ENCODE measurements at places on chromosomes 11 and 22.

- H3K4me3 ChIP-seq: no peak overlapping the region
- no peaks in the 10 kb centered on the region for H3K4me1 ChIP-seq
- DNase-seq: no peak
- H3K27me3 ChIP-seq: peaks cover 4% of the 10 kb centered on the region
- no peak overlapping the region for H3K27ac ChIP-seq
Observed at GRCh38 chr22:43256976-43257545, 70.1 kb upstream of the TTLL12 start.

GRCh38 chr11:57434640-57435546, 8.0 kb upstream of the SLC43A3 start:
- no peak overlapping the region for H3K4me3 ChIP-seq
- no peaks in the 10 kb centered on the region for H3K36me3 ChIP-seq
- peak; percentile 86 for DNase-seq
- H3K27ac ChIP-seq: no peak overlapping the region

- no peak for DNase-seq
- no peak overlapping the region for H3K27ac ChIP-seq
- H3K36me3 ChIP-seq: no peaks in the 10 kb centered on the region
- peaks cover 3% of the 10 kb centered on the region for H3K27me3 ChIP-seq
Observed at GRCh38 chr11:131814108-131814507, 443.7 kb downstream of the NTM start.

DNA sequence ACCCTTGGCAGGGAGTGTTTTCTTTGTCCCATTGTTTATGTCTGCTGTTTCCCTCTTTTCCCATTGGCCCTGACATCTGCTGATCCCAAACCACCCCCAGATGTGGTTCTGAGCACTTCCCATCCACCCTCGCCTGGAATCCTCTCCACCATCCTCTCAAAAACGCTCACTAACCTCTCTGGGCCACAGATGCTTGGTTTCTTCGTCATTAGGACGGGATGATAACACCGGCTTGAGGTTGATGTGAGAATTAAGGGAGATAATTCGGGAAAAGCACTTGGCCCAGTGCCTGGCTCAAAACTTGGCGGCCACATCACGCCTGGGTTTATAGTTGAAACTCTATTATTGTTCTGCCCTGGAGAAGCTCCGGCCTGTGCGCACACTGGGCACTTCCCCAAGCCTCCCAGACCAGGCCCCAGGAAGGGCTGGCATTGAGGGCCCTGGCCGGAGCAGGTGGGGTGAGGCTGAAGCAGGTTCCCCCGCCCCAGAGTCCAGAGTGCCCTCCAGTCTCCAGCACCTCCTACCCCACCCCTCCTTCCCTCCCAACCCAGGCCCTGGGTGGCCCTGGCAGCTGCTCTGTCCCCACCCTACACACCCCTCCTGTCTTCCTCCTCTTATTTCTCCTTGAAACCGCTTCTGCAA, 63.7 kb downstream of the CYTH4 start:
- peaks cover 3% of the 10 kb centered on the region for H3K27me3 ChIP-seq
- H3K36me3 ChIP-seq: no peaks in the 10 kb centered on the region
- no peak overlapping the region for H3K4me3 ChIP-seq
- peaks cover 7% of the 10 kb centered on the region for H3K4me1 ChIP-seq

- peaks cover 12% of the 10 kb centered on the region for H3K36me3 ChIP-seq
- no peak overlapping the region for H3K4me3 ChIP-seq
- DNase-seq: no peak
Observed at GRCh38 chr11:782264-783174, 5.2 kb upstream of the GATD1 start.
